ENCODE measurements at places on chromosomes 12 and 14.

DNA sequence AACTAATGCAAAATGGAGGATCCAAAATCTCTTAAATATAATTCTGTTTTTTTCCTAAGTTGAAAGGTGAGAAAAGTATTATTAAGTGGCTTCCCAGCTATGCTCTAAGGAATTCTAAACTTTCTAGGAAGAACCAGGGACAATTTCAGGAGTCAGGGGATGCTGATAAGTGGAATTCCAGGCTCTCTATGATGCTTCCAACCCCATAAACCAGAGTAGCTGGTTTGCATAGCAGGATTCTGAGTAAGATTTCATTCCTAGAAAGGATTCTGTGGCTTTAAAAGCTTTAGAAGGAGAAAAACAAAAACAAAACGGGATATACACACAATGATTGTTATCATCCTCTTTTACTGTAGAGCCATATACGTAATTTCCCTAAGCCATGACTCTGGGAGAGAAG lies 93.9 kb downstream of the SLC16A7 start:
- no peak for DNase-seq

DNA sequence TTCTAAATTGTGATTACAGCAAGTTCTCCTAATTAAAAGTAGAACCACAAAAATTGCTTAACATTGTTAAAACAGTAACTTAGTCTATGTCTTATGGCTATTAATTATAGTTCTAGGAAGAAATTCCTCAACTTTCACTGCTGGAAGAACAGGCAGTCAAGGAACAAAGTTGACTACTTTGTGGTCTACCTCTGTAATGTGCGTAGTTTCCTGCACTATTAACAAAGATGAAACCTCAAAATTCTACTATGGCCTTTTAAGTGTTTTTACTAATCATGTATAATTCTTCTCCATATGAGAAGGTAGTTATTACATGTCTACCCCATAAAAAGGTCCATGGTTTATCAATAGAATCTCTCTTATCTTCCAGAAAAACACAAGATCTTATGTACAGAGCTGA lies 7.6 kb downstream of the RASSF9 start:
- no peak for DNase-seq

DNA sequence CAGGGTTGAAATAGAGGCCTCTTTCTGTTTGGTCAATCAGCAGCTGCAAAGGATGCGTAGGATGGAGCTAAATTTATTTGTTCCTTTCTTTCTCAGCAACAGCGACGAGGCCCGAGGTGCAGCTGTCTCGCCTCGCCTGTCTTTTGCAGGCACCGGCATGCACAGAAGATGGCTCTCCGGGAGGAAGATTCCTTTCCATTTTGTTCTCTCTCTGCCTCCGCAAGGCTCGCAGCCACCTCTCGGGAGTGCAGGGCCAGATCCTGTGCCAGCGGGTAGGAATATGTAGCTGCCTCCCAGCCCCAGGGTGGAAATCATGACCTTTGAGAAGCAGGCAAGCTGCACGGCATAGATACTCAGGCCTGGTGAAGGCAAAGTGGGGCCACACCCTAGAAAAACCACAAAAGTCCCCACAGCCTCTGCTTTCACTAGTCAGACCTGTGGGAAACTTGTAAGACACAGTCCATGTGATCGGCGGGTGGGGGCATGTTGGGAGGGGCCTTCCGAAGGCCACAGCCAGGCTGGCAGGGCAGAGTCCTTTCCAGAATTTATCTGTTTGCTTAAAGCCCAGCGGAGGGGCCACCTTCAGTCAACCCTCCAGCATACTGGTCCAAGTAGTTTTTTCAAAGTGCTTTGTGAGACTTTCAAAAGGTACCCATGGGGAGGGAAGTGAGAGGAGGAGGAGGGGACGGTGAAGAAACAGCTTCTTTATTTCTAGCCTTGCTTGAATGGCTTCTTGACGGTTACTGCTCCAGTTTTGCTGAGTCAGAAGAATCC lies at the start of gene MAP1LC3B2:
Gene MAP1LC3B2, plus strand, starts transcription at position 220 of the 774 bp plus-strand sequence. CDS start 16,562 bp downstream, outside the sequence.
- DNase-seq: no peak

- DNase-seq: no peak
Measured at GRCh38 chr14:23069413-23069806, 12.1 kb upstream of the CDH24 start.

DNA sequence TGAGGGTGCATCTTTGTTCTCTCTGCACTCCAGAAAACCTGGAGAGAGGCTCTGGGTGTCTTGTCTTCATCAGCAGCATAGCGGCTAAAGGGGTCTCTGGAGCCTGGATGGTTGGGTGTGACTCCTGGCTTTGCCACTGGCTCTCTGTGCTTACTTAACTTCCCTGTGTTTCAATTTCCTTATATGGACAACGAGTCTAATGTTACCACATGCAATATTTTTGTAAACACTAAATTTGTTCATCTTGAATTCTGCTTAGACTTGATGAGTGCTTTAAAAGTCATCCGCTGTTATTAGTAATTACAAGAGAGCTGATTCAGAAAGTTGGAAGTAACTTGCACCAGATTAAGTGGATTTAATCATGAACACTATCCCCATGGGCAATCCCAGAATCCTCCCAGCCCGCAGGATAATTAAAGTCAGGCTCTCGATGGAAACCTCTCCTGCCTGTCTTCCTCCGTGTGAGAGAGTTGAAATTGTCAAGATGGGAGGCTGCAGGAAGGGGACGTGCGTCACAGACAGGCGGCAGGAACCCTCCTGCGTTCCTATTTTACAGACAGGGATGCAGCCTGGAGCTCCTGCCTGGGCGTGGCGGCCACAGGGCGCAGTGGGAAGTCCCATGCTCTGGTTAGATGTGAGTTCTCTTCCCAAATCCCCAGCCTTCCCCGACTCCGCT lies 201.2 kb downstream of the TTC8 start:
- no peak for DNase-seq

DNA sequence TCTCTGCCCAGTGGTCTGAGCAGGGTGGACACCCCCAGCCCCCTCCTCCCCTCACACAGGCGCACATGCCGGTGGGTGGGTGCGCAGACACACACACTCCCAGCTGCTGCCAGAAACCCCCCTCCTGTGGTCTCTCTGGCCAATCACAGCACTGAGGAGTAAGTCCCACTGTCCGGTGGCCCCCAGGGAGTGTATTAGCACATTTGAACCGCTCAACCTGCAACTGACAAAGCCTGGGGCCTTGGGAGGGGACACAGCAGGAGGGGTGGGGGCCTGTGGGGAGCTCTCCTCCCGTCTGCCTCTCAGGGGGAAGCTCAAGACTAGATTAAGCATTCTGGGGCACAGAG lies 11.7 kb downstream of the FIGNL2 start:
- no peak for DNase-seq

DNA sequence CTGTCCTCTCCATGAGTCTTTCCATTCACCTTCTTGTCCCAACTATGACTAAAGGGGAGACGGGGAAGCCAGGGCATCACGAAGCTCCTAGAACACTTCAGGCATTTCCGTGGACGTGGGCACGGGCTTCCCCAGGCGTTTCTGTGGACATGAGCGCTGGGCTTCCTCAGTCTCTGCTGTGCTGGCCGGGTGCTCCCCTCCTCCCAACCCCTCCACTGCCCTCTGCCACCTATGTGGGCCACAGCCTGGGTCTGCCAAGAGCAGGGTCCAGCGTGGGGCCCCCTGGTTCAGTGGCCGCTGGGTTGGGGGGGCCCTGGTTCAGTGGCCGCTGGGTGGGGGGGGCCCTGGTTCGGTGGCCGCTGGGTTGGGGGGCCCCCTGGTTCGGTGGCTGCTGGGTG lies 14.8 kb downstream of the HIP1R start:
- DNase-seq: no peak

DNA sequence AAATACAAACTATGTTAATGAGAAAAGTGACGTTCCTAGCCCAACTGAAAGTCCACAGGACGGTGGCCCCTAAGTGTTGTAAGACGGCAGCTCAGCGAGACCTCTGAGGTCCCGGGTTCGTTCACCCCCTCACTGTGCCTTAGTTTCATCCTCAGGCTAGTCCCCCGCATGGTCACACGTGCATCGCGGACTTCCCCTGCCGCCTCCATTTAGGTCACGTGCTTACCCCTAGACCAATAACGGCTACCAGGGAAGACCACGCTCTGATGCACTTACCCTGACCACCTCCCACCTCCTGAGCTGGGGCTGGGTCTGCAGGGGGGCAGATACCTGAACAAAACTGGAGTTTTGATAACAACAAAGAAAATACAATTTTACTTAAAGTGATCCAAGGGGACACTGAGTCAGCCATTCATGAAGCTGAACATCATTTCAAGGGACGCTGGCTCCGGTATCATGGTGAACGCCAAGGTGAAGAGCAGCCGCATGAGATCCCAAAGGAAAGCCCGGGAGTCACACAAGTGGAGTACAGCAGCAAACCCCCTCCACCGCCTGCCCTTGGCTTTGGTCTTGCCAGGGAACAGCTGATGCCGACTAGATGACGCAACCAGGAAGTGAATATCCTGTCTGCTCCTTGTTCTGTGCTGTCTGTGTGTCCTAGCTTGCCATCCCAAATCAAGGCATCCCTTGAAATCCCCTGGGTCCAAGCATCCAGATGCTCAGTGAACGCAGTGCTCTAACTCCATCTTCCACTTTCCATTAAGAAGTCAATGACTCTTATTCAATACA lies 274.1 kb downstream of the PCNX1 start:
- DNase-seq: no peak

DNA sequence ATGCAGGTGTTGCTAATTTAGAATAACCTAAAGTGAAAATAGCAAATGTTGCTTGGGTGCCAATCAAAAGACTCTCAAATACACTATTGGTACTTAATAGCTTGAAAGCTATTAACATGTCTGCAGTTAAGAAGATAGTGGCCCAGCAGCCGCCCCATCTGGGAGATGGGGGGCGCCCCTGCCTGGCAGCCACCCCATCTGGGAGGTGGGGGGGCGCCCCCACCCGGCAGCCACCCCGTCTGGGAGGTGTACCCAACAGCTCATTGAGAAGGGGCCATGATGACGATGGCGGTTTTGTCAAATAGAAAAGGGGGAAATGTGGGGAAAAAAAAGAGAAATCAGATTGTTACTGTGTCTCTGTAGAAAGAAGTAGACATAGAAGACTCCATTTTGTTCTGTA lies 923.1 kb upstream of the MDGA2 start:
- no peak for DNase-seq

DNA sequence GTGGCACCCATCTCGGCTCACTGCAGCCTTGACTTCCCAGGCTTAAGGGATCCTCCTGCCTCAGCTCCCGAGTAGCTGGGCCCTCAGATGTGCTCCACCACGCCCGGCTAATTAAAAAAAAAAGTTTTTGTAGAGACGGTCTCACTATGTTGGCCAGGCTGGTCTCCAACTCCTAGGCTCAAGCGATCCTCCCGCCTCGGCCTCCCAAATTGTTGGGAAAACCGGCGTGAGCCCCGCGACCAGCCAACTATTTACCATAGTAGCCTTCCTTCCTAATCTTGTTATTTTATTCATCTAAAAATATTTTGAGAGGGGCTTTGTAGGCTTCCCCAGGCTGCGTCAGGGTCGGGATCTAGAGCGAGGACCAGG lies 25.4 kb upstream of the YY1 start:
- DNase-seq: no peak

GRCh38 chr12:96445691-96446583 lies 43.4 kb upstream of the CFAP54 start:
- no peak for DNase-seq

GRCh38 chr12:118175823-118176447 lies 40.0 kb downstream of the PEBP1 start:
- DNase-seq: no peak

Measured in NCI-H2029 treated with DMSO at 0.1 percent for 48 hours (cell line).